Natural killer cell (primary cell): ENCODE measurements at places on chromosomes 6 and 20.

- no peak for DNase-seq
These were observed 16.2 kb upstream of the CLDN20 start for GRCh38 chr6:155247618-155248007.

DNA sequence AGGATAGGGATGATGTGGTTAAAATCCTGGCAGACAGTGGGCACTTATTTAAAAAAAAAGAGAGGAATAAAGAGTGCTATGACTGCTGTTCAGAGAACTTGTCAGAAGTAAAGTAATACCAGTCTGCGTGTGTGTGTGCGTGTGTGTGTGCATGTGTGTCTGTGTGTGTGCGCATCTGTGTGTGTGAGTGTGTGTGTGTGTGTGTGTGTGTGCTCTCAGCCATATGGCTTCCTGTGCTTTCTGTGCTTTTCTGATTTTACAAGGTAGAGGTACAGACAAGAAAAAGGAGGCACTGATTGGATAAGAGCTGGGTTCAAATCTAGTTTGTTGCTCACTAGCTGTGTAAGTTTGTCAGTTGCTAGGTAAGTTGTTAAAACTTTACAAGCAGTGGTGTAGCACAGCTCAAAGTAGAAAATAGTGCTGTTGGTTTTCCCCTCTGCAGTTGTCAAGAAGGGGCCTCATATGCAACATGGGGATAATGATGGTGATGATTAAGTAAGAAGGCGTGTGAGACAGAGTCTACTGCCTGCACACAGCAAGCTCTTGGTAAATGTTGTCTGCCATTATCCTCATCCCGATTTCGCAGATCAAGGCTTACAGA, 155.3 kb upstream of the ZNF217 start:
- DNase-seq, result no peak

DNA sequence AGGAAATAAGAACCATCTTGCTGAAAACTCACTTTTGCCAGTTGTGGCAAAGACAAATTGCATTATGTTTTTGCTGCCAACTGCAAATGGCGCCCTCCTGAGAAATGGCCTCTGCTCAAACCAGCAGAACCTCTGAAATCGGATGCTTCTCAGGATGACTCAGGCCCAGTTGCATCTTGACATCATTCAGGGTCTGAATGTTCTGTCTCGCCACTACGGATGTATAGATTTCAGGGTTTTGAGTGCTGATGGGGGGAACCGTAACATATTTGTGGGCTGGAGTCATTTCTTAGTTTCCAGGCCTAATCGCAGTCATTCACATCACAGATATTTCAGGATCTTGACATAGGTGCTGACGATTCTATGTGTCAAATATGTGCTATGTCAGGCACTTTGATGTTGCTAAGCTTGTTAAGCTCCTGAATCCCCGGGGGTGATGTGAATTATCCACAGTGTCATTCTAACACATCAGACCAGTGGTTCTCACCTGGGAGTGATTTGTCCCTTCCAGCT, 207.1 kb downstream of the NFATC2 start:
- no peak for DNase-seq

GRCh38 chr6:170232186-170233002, 58.5 kb downstream of the DLL1 start:
- no peak for DNase-seq

- DNase-seq, result no peak
These were observed 63.2 kb downstream of the TNFRSF21 start for GRCh38 chr6:47246551-47246950.

DNA sequence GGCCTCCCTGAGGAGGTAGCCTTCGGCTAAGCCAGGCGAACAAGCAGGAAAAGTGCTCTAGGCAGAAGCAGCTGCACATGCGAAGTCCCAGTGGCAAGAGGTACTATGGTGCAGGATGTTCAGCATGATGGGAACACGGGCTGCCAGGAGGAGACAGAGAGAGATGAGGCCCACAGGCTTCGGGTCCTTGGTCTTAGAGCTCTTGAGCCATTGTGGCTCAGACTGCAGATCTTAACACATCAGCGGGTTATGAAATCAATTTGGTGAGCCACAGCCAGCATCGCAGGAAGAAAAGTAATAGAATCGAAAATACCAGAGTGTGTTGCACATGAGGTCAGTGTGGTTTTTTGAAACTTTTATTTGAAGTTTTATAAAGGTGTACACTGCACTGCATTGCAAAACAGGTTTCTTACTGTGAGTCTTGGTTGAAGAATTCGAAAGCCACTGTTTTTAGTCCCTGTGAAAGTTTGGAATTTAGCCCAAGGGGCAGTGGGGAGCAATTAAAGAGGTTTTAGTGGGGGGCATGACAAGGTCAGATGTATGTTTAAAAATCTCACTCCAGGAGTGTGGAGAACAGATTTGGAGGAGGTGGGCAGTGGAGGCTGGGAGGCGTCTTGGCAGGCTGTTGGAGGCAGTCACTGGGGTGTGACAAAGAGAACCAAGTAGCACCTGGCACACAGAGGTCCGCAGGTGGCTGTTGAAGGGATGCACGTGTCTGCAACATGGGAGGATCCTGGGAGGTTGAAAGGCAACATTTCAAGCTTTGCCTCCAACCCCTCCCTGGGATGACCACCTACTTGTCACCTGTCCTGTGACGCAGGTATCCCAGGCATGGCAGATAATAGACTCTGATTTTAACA, 69.3 kb downstream of the EYA2 start:
- no peak for DNase-seq

DNA sequence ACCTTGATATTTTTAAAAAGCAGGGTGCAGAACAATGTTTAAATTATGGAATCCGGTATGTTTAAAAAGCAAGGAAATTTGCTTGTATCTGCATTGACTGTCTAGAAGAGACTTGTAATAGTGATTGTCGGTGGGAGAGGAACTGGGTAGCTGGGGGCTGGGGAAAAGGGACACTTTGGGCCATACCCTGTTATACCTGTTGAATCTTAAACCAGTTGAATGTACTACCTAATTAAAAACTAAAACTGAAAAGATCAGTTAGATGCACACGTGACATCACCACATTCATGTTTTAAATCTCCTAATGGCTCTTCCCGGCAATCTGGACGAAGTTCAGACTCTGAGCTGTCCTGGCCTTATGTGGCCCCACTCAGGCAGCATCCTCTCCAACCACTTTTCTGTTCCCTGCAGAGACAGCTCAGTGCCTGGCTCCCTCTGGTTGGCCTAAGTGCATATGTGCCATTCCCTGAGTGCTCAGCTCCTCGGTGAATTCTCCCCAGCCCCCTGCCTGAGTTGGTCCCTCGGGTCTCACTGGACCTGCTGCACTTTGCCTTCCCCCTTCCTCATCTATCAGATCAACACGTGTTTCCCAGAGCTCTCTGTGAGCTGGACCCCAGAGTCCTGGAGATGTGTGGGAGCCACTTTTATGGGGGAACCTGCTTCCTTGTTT, 36.3 kb downstream of the SLC52A3 start:
- DNase-seq, result no peak

- no peak for DNase-seq
These were observed 2.8 kb upstream of the NEU1 start for GRCh38 chr6:31865205-31866118.

GRCh38 chr6:6604566-6604965, 16.0 kb downstream of the LY86 start:
- no peak for DNase-seq

DNA sequence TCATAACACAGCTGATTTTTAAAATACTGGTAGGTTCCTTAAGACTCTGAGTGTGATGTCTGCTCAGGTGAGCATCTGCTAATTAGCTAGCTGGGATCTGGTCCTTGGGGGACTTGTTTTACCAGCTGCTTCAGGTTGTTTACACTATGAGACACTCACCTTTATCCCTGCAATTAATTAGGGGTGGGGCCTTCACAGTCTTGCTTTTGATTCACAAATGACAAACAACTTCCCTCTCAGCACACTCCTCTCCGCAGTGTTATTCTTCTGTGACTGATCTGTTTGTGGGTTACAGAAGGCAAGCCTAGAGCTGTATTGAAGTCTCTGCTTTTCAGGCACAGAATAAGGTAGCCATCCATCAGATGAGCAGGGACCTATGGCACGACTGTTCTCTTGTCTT, 62.0 kb upstream of the CD83 start:
- no peak for DNase-seq

DNA sequence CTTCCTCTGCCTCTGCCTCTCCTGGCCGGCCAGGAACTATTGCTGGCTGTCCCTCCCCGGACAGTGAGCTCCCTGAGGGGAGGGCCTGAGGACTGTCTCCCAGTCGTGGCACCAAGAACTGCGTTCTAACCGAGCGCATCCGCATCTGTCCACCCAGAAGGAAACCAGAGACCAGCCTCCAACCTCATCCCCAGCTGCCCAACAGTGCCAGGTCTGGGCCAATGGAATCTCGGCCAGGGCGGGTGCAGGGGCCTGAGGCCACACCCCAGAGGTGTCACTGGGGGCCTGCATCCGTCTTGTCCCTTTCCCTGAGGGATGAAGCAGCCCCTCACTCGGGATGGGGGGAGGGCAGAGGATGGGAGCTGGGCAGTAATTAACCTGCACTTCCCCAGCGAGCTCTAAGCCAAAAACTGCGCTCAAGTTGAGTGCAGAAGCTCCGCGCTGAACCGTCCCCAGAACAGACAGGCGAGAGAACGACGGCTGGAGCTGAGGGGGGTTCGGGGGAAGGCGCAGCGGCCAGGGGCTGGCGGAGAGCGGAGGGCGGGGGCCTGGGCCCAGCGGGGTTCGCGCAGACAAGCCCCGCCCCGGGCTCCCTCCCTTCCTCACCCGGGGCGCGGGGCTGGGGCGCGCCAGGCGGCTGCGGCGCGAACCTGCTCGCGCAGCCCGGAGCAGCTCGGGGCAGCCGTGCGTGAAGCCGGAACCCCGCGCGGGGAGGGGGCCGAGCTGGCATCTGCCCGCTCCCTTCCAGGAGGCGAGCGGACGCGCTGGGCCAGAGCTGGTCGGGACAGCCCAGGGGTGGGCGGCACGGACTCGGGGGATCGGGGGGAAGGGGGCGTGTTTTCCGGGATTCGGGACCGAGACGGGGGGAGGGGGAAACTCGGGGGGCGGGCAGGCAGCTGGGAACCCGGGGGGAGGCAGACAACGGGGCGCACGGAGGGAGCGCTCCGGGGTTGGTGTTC, 1.4 kb downstream of the TFEB start:
- DNase-seq, result peak; percentile 89

GRCh38 chr20:47815866-47816265, 30.6 kb upstream of the SULF2 start:
- no peak for DNase-seq

DNA sequence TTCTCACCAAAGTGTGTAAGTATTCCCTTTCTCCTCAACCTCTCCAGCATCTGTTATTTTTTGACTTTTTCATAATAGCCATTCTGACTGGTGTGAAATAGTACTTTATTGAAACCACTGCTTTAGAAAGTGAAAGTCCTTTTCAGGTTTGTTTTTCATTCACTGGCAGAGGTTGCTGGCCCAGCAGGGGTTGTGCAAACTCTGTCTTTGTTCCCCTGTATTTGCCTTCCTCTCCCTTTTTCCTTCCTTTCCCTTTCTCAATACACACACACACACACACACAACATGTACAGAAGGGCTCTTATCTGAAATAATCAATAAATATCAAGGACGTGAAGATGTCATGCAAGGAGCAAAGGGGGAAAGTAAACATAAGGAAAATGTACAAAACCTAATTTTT, 99.8 kb downstream of the LY86 start:
- no peak for DNase-seq

DNA sequence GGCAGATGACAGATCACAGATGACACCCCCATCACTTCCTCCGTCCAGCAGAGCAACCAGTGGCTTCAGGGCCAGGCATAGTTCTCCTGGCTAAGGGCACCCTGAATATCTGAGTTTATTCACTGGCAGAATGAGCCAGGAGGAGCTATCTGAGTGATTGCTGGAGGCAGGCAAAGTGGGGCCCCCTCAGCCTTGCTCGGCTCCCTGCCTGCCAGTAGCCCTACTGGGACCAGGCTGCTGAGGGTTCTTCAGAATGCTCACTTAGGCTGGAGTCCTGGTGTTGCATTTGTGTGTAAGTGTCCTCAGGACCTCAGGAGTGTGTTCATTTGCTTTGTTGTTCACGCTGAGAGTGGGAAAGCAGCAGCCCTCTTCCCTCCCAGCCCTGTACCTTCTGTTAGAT, 31.2 kb downstream of the CHMP4B start:
- DNase-seq, result no peak

GRCh38 chr6:38571721-38572120, 68.0 kb downstream of the BTBD9 start:
- no peak for DNase-seq

DNA sequence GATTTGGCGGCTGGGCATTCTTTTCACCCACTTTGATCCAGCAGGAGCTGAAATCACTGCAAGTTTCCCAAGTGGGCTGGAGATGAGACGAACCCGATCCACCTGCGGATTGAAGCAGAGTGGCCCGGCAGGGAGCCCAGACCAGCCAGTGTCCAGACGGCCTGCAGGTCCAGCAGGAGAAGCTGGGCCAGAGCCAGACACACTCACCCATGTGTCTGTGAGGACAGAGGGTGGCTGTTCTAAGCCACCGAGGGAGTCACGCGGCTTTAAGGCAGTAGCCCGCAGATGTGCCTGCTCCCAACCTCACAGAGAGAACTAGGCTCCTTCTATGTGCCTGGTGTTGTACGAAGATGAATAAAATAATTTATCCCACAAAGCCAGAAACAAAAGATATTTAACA, 200.7 kb downstream of the WDR27 start:
- DNase-seq, result no peak

DNA sequence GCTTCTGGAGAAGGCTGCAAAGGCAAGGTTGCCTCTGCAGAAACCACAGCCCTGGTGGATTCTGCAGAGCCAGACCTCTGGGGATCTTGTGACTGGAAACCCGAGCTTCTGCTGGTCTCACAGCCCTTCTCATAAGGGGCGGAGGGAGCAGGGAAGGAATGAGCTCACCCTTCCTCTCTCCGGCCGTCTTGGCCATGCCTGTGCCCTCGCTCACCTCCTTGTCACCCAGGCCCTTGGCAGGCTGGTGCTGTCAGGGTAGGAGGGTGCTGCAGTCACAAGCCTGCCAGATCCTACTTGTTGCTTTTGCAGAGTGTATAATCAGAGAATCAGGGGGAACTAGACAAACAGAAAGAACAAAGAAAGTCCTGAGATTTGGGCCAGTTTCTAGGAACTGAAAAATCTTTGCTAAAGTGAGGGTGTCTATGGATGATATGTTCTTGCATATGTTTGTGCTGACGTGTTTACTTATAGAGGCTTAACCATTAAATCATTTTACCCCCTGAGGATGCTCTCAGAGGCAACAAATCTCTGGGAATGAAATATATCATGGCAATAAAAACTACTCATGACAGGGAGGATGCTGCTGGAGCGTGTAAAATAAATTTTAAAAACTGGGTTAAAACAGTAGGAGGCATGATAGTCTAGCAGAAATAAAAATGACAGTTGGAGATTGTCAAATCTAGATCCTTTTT, 244.9 kb upstream of the SOX4 start:
- DNase-seq, result no peak

DNA sequence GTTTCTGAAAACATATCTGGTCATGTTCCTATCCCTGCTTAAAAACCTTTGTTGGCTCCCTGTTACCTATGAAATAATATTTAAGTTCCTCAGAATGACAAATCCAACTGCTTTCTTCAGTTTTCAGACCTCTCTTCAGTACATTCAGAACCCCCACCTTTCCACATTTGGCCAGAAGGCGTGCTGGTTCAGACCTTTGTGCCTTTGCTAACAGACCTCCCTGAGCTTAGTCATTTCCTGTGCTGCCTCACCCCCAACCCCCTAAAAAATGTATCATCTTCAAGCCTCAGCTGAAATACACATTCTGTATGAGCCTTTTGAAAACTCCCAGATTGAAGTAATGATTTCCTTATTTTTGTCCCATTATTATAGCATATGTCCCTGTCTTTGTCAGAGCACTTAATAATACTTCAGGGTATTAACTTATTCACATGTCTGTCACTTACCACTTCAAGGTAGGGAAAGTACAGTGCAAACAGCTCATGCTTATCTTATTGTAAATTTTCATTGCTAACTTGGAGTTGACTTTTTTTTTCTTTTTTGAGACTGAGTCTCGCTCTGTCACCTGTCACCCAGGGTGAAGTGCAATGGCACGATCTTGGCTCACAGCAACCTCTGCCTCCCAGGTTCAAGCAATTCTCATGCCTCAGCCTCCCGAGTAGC, 19.7 kb downstream of the FAM217A start:
- DNase-seq, result peak; percentile 59
